Inflammatory macrophage treated with lipopolysaccharide for 1 hour (primary cell): ENCODE measurements at places on chromosomes 6 and 20.

GRCh38 chr20:34762031-34762555 lies 57.9 kb downstream of the TP53INP2 start:
- no peak for DNase-seq

- DNase-seq: no peak
These were observed 6.5 kb downstream of the ZNF322 start for GRCh38 chr6:26653007-26653406.

GRCh38 chr6:77425671-77426070 lies 37.6 kb downstream of the HTR1B start:
- DNase-seq: no peak

- peak; percentile 36 for DNase-seq
These were observed 6.4 kb upstream of the DSE start for GRCh38 chr6:116364321-116364720.

DNA sequence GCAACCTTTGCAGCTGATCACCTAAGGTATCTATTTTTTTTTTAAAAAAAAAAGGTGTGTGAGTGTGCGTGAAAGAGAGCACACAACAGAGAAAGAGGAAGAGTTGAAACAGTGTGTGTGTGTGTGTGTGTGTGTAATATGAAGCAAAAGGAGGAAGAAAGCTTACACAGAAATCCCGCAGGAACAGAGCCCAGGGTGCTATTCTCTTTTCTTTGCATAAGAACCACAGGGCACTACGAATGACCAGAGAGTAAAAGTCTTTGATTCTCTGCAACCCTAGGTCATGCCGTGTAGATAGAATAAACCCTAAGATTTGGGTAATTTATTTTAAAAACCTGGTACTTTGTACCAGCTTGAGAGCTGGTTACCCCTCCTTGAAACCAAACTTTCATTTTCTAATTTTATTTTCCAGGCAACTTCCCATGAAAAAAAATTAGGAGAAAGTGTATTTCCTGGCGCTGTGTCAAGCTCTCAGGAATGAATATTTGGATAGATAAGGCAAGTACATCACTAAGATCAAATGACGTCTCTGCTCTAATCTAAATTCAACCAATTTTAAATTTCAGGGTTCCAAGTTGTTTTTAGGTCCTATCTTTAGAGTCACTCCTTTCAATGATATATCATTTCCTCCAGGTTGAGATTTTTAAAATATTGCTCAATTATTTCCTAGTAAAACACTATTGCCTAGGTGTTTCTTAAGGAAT lies 47.9 kb upstream of the ID4 start:
- no peak for DNase-seq

DNA sequence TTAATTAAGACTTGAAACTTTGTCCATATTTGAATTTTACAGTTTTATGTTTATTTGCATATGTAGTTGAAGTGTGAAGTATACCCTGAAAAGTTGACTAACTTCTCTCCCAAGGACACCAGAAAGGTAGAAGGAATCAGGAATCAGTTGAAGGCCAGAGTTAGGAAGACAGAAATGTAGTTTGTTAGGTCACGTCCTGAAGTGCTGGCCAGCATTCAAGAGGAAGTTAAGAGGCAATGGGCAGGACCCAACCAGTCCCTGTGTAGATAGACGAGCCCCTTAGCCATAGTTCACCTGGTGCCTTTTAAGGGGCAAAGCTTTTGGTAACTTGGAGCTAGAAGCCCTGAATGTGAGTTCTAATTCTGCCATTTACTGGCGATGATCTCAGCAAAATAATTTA lies 250.4 kb upstream of the KCNQ5 start:
- DNase-seq: no peak

- no peak for DNase-seq
These were observed 133.7 kb upstream of the FLRT3 start for GRCh38 chr20:14470977-14471661.

DNA sequence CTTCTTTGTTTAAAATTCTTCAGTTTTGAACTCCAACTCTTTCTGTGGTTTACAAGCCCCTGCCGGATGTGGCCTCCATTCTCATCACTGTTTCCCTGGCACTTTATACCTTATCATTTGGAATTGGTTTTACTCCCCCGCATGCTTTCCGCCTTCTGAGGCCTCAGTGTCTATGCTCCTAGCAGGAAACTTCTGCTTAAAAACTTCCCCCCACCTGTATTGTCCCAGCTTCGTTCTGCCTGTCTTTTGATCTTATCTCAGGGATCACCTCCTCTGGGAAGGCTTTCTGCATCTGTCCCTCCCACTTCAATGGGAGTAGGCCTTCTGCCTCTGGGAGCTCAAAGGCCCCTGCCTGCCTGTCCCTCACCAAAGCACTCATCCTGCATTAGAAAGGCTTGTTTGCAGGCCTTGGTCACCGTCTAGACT lies 3.4 kb upstream of the ANGPT4 start:
- no peak for DNase-seq

GRCh38 chr20:46688151-46689081 lies 828 bp downstream of the TP53RK start:
- no peak for DNase-seq

DNA sequence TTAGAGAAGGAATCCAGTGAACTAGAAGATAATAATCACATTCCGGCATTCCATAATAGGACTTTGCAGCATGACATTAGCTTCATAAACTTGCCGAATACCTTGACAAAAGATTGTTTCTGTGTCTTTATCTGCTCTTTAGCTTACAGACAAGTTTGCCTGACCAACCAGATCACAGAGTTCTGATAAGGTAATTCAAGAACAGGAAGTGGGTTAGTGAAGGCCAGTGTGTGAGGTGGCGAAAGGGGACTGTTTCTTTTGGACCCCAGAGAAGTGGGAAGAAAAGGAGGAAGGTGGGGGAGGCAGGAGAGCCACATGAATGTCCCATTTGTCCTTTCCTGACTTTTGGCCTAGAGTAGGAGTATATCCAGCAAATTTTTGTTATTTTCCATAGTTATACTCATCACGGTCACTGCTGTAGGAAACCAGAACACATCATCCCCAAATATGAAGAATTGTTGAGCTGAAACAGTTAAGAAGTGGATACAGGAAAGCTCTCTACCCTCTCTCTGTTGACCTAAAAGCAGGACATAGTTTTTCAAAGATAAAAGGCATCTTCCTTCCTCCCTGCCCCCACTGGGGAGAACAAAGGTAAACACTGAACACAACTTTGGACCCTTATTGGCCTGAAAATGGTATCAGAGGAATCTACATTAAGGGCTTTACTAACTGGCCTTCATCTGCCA lies 72.4 kb upstream of the TNFAIP3 start:
- peak; percentile 73 for DNase-seq

DNA sequence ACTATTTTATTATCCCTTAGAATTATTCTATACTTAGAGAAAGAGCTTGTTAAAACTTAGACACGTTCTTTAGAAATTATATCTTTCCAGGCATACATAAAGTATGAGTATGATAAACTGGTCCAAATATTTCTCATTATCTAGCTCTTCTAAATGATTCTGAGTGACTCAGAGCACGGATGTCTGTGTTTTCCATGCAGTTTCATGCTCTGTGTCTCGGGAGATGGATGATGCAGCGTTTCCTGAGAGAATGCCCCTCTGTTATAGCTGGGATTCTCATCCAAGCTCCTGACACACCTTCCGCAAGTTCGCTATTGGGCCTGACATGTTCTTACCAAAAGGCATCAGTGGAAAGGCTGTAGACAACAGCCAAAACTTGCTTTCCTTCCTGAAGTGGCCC lies 19.3 kb downstream of the SIRT5 start:
- DNase-seq: no peak

DNA sequence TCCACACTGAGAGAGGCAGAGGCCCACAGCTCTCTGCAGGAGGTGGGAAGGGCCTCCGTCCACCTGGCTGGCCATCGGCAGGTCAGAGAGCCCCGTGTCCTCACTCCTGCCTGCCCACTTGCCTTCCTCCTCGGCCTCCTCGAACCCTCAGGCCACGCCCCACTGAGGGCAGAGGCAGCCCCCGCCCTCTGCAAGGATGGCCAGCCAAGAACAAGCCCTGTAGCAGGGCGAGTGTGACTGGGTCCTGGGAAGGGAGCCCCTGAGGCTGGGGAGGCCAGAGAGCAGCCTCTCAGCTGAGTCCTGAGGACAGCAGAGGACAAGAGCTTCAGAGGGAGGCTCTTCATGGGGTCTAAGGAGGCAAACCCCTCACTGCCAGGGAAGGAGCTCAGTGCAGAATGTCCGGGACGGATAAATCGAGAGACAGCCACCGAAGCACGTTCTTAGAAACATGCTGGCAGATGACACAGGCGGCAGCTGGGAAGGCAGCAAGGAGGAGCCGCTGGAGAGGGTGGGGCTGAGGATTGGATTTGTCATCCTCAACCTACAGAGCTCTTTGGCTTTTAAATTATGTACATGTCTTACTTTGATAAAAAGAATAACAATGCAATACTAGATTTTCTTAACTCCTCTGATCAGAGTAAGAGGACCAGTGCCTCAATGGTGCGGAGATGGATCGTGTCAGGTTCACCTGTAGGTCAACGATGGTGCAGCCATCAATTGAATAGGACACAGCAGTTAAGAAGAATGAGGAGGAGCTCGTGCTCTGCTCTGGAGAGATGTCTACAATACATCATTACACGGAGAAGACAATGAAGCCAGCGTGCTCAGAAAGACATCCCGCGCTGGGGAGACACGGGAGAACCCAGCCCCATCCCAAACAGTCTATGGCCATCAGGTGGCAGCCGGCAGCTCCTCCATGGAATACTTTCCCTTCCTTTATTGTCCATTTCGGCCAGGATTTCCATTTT lies 53.0 kb downstream of the GNAS-AS1 start:
- no peak for DNase-seq

GRCh38 chr6:61809004-61809595 lies 476.9 kb downstream of the KHDRBS2 start:
- peak; percentile 45 for DNase-seq

- DNase-seq: no peak
These were observed 69.2 kb upstream of the SMIM29 start for GRCh38 chr6:34317882-34318498.

- DNase-seq: no peak
These were observed 215.5 kb upstream of the MCHR2 start for GRCh38 chr6:100209323-100210136.

GRCh38 chr20:48172357-48172702 lies 387.0 kb upstream of the SULF2 start:
- DNase-seq: no peak
